ENCODE measurements at places on chromosomes 1 and 21.

DNA sequence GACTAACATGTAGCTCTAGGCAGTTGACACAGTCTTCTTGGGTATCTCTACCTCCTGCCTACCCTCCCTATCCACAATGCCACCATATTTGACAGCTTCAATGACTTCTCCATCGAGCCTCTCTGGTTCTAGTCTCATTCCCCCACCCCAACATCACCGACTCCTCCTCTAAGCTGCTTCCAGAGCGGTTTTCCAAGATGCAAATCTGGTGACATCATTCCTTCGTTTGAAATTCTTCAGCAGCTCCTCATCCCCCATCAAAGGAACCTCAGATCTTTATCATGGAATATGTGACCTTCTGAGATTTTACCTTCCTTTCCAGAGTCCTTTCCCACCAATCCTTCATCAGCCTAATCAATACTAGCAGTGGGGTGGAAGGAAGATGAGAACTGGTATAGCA lies 352.4 kb upstream of the RUNX1 start:
- DNase-seq: no peak

DNA sequence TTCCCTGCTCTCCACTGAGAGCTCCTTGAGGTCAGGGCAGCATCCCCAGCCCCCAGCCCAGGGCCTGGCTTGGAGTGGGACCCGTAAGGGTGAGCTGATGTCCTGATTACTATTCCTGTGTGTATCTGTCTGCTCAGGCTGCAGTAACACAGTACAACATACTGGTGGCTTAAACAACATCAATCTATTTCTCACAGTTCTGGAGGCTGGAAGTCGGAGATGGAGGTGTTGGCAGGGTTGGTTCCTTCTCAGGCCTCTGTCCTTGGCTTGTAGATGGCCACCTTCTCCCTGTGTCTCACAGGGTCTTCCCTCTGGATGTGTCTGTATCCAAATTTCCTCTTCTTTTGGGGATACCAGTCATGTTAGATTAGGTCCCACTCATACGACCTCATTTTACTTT lies 246.4 kb upstream of the POU3F1 start:
- no peak for DNase-seq

DNA sequence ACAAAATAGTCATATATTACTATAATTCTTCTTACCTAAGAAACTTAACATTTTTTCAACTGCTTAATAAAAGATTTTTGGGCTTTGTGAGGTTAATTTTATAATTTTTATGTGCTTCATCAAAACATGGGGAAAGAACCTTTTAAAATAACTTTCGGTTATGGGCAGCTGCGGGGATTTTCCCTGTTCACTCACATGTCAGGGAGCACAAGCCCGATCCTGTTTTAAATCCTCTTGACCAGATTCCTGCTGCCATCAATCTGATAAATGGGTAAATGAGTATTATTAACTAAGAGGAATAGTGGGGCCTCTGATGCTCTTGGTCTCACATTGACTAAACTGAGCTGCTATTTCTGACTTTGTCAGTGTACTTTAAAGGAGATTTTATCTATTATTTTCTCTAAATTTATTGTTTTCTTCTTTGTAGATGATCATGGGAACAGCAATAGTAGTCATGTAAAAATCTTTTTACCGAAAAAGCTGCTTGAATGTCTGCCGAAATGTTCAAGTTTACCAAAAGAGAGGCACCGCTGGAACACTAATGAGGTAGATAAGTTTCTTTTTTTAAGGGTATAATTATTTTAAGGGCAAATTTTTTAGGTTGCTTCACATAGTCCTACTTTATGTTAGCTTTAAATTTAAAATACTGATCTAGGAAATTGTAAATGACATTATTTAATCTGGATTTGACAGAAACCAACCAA lies 39.6 kb downstream of the CAMTA1 start:
- DNase-seq: no peak

DNA sequence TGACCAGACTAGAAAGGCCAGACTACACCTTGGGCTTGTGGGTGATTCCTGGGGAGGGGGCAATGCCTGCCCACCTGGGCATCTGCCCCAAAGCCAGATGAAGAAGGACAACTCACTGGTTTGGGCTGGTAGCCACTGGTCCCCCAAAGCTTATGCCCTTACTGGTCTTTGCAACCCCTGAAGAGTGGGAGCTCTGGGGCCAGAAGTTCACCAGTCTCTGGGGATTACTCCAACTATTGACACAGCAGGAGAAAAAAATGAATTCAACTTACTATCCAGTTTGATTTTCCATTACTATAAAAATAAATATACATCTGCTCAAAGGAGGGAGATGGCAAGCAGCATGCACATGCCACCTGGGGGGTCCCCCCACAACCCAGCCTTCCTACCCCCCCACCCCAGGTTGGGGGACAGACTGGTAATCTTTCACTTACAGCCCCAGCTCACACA lies 2.6 kb downstream of the AHDC1 start:
- DNase-seq: no peak

DNA sequence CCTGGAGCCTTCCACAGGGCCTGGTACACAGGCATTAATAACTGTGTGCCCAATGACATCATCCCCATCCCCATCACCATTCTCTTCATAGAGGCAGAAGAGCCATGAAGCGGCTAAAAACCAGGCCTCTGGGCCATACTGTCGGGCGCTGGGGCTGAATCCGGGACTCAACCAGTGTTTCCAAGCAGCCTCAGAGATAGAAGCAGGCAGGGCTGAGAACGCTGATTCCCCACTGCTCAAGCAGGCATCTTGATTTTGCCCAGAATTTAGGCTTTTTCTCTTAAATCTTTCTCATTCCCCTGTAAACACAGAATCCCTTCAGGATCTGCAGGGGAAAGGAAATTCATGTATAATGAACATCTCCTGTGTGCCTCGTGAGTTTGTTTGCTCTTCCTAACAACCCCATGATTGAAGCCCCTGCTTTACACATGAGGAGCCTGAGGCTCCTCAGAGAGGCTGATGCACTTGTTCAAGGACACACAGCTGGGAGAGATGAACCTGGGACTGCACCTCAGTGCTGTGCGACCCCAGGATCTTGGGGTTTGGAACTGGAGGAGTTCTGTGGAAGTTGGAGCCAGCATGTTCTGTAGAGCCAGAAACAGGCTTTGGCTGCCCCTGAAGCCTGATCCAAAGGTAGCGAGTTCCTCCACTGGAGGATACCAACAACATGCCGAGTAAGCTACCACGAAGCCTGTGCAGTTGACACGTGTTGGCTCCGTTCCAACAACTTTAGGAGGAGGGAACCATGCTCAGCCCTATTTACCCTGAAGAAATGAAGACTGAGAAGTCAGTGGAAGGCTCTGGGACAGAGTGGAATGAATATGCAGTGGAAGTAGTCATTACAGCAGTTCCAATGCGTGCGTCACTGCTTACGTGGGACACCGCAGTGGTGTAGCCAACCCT lies 55.5 kb downstream of the EDN2 start:
- DNase-seq: no peak

DNA sequence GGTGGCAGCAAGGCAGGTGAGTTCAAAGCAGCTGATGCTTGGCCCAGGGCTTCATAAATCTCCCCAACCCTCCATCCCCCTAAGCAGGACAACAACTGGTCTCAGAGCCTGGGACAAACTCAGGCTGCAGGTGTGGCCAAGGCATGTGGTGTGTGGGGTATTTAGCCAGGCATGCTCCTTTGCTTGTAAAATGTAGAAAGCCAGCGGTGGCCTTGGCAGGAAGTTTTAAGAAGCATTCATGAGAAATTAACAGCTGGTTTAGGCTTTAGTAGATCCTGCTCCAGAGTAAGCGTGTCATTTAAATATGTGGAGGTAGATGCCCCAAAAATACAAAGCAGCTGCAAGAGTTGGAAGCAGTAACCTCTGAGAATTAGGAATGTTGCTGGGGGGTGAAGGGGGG lies 44.8 kb downstream of the NTPCR start:
- no peak for DNase-seq

- DNase-seq: no peak
Observed at GRCh38 chr1:37549341-37549740, 4.8 kb downstream of the SNIP1 start.

GRCh38 chr1:177432897-177433296 lies 262.1 kb downstream of the BRINP2 start:
- no peak for DNase-seq

GRCh38 chr1:87155170-87155569 lies 173.5 kb upstream of the LMO4 start:
- no peak for DNase-seq

DNA sequence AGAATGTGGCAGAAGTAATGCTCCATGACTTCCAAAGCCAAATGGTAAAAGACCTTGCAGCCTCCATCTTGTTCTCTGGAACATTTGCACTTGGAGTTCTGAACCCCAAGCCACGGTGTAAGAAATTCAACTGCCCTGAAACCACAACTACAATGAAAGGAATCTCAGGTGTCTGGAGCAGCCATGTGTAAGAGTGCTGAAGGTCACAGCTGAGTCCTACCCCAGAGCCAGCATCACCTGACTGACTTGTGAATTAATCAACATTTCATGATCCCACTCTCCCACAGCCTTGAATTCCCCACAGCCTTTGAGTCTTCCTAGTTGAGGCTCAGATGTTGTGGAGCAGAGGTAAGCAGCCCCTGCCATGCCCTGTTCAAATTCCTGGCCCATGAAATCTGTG lies 192.8 kb upstream of the CAMK1G start:
- DNase-seq: no peak

GRCh38 chr1:56867491-56867890 lies 12.9 kb downstream of the C8A start:
- DNase-seq: no peak

- DNase-seq: no peak
Observed at GRCh38 chr1:114116086-114116485, 37.6 kb downstream of the SYT6 start.

DNA sequence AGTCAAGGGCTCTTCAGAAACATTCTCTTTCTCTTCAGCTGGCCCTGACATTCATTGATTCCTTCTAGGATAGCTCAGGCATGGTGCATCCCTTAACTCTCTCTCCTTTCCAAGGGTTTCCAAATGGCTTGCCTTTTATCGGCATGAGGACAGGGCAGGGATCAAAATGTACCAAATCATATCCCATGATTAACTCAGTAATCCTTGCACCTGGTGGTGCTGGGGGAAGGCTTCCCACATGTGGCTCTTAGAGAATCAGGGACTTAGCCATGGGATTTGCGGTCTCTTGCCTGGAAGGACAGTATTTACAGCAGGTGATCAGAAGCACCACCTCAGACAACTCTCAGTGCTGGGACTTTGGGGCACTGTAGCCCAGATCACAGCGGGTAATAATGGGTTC lies 46.2 kb upstream of the EDEM3 start:
- DNase-seq: no peak

DNA sequence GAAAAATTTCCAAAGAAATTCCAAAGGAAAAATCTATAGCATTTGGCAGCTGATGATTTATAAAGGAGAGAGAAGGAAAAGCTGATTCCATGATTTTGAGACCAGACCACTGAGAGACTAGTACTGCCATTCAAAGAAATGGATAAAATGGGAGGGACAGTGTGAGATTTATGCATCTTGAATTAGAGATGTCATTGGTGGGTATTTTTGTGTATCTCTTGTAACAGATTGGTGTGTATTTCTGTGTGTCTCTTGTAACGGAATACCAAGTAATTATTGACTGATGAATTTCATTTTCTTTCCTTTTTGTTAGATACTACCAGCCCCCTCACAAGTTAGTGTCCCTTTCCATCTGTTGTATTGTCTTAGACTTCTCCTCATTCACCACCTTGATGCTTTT lies 102.2 kb downstream of the OLFML2B start:
- no peak for DNase-seq

GRCh38 chr1:87615901-87616300 lies 287.2 kb downstream of the LMO4 start:
- no peak for DNase-seq

DNA sequence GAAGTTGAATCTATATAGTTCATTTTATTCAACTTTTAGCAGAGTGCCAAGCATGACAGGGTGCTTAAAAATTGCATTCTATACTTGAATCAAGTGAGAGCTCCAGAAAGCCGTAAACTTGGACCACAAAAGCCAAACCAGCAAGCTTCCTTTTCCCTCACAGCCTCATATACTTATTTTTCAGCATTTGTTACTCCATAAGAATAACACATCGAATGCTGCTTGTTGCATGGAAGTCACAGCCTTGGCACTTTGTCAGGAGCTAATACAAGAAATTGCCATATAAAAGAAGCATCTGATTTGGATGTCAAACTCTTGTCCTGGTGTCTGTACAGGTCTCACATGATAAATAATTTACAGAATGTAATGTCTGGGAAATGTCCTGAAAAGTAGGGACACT lies 87.4 kb downstream of the PLXNA2 start:
- no peak for DNase-seq

DNA sequence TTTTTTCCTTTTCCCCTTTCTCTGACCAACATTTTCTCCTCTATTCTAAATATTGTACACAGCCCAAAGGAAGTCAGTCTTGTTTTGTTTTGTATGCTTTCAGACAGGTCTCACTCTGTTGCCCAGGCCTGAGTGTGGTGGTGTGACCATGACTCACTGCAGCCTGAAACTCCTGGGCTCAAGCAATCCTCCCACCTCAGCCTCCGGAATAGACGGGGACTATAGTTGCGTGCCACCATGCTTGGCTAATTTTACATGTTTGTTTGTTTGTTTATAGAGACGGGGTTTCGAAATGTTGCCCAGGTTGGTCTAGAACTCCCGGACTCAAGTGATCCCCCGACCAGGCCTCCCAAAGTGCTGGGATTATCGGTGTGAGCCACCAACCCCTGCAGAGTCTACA lies 72.8 kb downstream of the NRIP1 start:
- no peak for DNase-seq

DNA sequence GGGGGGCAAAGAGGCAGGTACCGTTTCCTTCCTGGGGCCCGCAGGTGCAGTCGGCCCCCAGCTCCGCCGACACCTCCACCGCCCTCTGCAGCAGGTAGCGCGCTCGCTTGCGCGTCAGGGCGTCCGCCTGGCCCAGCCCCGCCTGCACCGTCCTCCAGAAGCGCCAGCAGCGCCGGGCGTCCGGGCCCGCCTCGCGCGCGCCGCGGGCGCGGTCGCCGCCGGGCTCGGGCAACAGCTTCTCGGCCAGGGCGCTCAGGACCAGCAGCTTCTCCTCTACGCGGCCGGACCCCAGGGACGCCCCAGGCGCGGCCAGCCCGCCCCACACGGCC lies 863 bp downstream of the TARBP1 start:
- DNase-seq: peak; percentile 65

DNA sequence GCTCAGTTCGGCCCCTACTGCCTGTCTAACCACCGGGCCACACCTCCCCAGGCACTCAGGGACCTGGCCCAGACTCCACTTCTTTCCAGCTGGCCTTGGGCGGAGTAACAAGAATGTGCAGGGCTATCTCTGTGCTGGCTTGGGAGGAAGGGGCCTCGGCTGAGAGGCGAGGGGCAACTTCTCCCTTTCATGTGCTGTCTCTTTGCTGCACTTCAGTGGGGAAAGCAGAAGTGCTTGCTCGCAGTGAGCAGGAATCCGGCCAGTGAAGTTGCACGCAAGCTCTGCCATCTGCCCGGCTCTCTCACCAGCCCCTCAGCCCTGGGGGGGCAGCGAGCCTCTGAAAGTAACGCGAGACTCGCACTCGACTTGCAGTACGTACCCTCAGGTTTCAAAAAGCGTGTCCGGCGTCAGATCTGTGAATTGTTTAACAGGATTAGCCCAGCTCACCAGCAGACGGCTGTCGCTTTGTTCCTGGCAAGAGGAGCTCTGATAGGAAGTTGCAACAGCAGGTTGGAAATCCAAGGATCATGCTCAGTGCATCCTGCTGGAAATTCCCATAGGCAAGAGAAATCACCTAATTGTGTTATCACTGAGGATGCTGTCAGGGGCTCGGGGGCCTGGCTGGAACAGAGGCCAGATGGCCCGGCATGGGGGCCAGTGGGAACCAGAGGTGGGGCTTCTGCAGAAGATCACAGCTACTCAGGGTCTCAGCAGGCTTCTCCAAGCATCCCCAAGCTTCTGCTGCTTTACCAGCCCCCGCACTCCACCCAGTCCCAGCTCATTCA lies 221.1 kb downstream of the NPHP4 start:
- no peak for DNase-seq
